T-helper 9 cell (primary cell): ENCODE measurements at places on chromosomes 11 and 22.
A peak's percentile ranks its signal among the peaks of the same experiment; 100 is the strongest.

DNA sequence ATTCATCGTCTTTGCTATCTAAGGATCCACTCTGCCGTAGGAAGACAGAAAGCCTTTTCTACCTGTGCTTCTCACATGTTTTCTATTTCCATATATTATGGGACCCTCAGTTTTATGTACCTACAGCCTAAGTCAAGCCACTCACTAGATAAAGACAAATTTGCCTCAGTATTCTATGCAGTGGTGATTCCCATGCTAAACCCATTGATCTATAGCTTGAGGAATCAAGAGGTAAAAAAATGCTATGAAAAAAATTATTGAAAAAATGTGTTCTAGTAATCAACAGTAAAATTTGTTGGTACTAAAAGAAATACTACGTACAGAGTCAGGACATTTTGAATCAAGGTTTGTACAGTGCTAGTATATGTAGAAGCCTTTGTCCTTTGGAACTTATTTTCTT, 18.1 kb upstream of the OR5AL1 start:
- no peak for DNase-seq

DNA sequence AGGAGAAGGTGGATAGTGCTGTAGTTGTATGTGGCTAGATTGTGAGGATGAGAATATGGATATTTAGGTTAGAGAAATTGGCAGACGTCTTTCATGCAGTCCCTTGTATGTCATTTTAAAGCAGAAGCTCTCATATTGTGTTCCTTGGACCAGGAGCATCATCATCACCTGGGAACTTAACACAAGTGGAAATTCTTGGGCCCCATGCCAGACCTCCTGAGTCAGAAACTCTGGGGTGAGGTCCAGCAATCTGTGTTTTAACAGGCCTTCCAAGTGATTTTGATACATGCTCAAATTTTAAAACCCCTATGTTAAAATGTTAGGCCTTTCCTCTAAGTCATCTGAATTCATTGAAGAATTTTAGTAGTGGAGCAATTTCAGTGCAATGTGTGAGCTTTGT, 34.8 kb downstream of the JHY start:
- no peak for DNase-seq

DNA sequence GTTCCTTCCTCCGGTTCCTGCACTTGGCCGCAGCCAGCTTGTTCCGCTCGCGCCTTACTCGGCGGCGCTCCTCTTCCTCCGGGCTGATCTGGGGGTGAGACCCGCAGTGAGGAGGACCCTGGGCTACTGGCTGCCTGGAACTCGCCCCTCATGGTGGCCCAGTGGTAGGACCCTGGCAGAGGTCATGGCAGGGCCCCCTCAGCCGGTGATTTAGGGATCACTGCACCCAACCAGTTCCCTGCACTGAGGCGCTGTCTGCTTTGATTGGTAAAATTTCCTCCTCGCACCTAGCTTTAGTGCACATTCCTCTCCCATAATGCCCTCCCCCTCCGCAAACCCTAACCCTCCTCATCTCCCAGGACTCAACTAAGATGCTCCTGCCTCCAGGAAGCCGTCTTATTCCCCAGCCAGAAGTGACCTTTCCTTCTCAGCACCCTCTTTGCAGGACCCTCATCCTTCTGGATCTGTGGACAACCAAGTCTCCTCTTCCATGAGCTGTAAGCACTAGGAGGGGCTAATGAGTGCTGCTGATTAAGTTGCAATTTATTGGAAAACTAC, 3.6 kb downstream of the CCDC85B start:
- no peak for DNase-seq

DNA sequence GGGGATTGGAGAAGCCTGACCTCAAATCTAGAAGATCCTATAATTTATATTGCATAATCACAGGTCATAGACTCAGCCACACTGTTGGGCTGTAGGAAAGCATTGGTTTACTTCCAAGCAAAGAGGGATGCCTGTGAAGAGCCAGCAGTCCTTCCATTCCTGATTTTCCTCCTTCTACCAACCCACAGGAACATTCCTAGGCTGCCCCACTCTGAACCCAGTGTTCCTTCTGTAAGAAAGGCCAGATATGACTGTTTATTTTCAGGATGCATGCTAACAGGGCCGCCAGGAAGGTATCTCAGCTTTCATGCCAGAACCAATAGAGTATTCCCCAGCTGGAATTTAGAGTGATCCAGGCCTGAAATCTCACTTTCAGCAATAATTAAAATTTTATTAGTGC, 197.1 kb downstream of the ETS1 start:
- DNase-seq: no peak

DNA sequence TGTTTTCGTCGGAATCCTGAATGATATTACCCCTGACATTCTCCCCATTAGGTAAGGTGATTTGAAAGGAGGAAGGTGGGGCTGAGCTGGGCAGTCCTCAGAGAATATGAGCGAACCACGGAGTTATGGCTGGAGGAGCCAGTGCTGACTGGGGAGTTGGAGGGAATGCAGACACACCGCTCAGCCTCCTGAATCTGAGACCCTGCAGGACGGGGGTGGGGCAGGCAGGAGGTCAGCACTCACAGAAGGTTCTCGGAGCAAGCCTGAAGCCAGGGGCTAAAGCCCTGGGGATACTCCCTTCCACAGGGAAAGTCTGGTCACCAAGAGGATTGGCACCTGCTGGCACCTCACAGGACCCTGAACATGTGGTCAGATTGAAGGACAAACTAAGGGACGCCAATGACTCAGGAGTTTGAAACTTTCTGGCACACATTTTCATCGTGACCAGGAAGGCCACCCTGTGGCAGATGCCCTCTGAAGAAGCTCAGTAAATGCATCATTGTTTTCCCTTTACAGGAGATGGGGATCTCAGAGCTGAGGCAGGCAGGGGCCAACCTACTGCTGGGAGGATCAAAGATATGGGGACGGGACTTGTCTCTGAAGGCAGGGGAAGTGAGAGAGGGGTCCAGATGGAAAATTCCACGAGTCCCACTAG, 26.9 kb upstream of the FCHSD2 start:
- DNase-seq: no peak

DNA sequence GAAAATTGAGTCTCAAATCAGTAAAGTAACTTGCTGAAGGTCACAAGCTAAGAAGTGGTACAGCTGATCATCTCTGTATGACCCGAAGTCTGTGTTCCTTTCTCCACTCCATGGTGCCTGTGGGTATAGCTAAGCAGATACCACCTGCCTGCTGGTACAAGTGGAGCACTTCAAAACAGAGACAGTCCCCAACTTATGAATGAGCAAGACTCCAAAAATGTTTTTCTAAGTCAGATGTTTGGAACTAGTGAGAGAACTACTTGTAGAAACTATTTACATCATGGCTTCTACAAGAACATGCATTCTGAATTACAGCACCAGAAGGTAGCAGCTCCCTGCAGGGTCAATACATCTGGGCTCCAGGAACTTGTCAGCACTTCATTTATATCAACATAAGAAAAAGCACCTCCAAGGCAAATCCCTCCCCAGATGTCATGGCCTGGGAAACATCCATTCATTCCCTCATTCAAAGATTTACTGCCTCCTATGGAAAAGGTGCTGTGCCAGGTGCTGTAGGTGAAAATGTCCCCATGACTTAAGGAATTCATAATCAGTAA, 94.7 kb downstream of the SERGEF start:
- no peak for DNase-seq

GRCh38 chr22:22703715-22704114, 59.3 kb downstream of the GGTLC2 start:
- no peak for DNase-seq

GRCh38 chr22:49638788-49639187, 188.9 kb downstream of the BRD1 start:
- DNase-seq: no peak

DNA sequence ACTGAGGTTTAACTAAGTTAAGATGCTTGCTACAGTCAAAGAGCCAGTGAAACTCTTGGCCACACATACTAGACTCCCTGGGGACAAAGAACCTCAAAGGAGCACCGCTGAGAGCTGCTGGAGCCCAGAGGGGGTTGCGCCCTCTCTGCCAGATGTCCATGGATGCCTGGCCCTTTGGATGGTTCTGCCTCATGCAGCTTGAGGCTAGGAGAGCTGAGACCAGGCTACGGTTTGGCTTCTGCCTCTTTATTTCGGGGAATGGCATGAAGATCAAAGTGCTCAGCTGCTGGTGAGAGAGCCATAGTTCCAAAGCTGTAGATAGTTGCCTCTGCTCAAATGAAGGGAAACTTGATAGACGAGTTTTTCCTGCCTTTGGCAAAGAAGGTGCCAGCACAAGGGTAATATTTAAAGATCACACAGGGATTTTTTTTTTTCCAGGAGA, 43.0 kb downstream of the RASSF10 start:
- no peak for DNase-seq

GRCh38 chr11:132068556-132068955, 698.1 kb downstream of the NTM start:
- DNase-seq: no peak

DNA sequence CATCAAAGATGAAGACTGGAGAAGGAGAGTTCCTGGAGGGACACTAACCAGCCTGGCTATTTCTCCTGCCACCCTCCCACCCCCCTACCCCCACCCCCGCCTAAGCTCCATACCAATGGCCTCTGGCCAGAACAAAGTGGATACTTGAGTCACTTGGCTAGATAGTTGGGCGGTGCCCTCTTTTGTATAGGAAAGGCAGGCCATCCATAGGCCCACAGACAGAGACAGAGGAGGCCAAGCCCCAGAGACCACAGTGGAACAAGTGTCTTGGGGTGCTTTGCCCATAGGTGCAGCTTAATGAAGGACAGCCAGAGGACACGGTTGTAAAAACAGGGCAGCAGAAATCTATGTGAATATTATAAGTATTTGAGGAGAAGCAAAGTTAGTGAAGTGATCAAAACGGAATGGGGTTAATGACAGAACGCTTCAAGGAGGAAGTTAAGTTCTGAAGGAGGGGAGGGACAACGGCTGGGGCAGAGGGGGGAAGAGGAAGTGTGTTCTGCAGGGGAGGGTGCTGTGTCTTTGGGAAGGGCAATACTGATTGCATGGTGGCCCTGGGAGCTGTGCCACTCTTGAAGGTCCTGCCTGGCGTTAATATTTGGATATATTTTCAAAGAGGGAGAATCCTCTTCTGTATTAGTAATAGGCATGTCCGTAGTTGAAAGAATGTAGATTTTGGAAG, 32.7 kb downstream of the FLI1 start:
- DNase-seq: peak; percentile 36

GRCh38 chr11:128790196-128790595, 76.9 kb downstream of the KCNJ1 start:
- no peak for DNase-seq

- DNase-seq: no peak
Observed at GRCh38 chr11:64060263-64060860, 24.6 kb downstream of the FLRT1 start.

GRCh38 chr11:111557425-111558111, 17.0 kb downstream of the LAYN start:
- no peak for DNase-seq

- DNase-seq: no peak
Observed at GRCh38 chr11:97502201-97502600, 1112.4 kb downstream of the JRKL start.

DNA sequence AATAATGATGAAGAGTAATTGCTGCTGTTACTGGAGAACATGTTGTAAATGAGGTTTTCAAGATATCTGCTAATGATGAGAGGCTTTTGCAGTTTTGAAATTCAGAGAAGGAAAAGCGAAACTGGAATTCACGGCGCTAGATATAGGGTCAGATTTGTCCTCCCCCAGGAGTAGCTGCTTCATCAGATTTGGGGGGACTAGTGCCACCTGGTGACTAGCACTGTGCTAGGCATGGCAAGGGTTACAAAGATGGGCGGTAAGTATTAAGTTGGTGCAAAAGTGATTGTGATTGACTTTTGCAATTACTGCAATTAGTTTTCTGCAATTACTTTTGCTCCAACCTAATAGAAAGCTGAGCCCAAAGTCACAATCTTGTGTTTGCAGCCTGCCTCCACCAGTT, 879.9 kb upstream of the TENM4 start:
- no peak for DNase-seq

DNA sequence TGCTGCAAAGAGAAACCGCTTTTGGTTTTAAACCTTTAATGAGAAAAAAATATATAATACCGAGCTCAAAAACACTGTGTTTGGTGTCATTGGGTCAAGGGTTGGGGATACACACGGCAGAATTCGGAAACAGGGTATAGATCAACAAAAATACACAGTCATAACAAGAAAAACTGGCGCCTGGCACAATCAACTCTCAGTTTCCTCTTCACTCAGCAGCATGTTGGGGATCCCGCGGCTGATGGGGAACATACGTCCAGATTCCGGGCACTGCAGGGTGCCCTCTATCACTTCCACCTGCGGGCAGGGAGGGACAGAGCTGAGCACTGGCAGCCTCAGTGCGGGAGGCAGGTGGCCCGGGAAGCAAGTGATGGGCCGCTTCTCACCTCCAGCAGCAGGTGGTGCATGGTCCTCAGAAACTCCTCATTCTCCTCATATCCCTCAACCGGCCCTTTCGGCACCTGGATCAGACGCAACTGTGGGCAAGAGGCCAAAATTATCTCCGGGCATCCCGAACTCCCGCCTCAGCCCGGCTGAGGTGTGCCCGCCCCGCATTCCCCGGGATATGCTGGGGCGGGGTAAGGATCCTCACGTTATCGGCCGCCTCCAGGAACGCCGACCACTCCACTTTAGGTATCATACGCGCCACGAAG, 561 bp downstream of the TRMT112 start:
- peak; percentile 38 for DNase-seq

DNA sequence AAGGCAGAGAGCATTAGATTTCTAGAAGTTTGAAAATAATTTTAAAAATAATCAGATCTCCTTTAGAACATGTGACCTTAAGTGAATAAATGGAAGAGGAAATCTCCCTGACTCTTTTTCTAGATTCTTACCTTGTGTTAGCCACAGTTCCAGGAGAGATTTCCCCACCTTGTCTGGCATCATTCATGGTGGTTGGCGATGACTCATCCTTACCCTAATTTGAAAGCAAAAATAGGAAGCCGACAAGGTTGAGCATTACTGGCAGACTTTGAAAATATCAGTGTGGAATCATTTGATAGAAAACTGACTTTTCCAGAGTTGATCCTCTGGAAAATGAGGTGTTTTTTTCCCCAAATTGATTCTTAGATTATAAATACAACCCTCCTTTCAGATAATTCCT, 48.1 kb downstream of the CNTN5 start:
- no peak for DNase-seq

- DNase-seq: no peak
Observed at GRCh38 chr22:27601195-27601594, 200.4 kb downstream of the MN1 start.

DNA sequence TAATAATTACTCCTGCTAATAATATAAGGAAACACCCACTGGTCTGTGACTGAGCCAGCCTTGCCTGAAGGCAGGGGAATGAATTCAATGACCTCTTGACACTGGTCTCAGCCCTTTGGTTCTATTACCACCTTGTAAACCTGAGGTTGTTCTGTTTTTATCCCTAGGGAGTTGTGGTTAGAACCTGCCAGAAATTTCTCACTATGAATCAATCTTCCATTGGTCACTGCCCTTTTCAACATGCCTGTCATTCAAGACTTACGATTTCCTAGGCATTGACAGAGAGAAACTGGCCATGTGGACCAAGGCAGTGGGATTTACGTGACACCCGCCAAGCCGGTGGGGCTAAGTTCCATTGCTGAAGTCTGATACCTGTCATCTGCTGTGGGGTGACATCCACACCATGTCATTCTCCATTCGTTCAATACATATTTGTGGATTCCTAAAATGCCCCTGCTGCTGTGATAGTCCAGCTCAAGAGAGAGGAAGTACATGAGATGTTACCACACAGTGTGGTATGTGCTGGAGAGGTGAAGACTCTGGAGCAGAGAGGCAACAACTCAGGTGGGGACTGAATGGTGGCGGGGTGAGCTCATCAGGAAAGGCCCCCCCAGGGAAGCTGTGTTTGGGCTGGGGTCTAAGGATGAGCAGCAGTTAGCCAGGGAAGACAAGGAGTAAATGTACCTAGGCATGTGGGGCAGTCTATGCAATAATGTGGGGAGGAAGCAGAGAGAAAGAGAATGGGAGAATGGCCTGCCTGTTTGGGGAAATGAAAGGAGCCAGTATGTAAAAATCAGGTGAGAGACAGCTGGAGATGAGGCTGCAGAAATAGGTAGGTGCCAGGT, 15.2 kb upstream of the EHF start:
- no peak for DNase-seq
